ENCODE measurements at places on chromosomes 11 and 22.

DNA sequence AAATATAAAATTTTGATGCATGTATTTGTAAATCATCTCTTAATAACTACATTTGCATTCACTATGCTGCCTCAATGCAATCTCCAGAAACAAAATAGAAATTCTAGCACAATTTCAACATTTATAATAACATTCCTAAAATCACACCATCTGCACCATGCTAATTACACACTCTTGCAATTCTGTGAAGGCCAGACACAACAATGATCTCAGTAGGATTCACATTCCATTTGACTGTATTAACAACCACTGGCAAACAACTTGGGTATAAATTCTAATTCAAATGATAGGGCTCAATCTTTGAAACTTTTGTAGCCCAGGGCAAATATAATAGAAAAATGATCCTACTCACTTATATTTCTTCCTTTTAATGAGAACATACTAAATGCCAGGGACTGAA is 25.9 kb downstream of the RAB6A start:
- no peak for DNase-seq

GRCh38 chr22:48098921-48099245 is 1336.4 kb downstream of the TBC1D22A start:
- DNase-seq = no peak

- no peak for DNase-seq
These were observed 22.5 kb downstream of the P4HA3 start for GRCh38 chr11:74288911-74289310.

GRCh38 chr11:32566517-32566916 is 17.1 kb upstream of the EIF3M start:
- DNase-seq = no peak

DNA sequence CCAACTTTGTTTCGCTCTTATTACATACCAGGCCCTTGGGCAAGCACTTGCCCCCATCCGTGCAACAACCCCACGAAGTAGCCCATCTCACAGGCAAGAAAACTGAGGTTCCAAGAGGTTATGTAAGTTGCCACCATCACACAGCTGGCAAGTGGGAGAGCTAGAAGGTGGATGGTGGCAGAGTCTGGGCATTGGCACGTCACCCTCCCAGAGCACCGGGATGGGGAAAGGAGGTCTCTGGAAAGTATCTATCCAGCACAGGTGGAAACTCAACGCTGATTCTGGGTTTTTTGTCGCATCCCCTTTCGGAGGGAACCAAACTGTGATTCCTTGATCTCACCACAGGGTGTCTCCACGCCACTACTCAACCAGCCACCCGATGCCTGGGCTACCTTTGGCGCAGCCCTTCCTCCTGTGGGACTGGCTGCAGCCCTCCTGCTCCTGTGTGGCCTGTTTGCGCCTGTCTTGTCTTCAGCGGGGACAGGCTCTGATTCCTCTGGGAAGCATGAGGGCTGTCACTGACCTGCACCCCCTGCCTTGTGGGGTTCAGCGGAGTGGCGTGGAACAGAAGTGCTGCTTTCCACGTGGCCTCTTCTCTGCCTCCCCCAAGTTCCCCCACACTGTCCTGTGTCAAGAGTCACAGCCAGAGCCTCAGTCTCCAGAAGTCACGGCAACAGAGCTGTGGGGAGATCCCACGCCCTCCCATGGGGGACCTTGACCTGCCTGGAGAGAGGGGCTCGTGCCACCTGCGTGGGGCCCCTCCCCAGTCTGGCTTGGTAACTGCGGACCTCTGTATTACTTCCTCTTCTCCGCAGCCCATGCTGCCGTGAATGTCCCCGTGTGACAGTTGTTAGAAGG is 34.4 kb upstream of the TRIM29 start:
- no peak for DNase-seq

DNA sequence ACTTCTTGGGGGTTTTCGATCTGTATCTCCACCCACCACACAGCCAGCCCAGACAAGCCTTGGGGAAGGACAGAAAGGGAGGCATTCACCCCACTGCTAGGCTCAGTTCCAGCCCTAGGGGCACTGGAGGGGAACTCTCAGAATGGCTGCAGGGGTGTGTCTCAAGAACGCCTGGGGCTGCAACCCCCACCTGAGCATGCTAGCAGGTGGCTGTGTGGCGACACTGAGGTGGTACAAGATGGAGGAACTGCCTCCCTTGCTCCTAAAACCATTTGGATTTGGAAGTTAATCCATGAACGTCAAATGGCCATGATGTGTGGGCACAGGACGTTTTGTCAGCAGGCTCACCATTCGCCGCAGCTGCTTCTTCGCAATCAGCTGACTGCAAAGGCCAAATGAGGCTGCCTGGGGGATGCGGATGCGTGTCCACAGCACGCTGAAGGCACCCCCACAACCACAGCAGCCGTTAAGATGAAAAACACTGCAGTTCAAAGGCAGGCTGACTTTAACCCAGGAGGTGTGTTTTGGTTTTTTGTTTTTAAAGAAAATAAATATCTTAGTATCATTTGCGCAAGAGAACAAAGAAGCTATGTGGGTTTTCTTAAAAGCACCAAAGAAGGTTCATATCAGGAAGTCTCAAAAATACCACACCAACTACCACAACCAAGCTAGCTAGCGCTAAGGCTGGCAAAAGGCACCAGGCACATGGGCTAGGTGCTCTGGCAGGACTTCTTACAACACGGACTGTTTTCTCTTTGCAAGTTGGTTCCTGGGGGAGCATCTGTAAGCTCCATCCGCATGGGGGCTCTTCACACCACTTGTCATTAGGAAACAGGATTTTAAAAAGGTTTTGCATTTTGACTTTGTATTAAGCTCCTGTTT is 22.2 kb upstream of the NAP1L4 start:
- DNase-seq = no peak

- no peak for DNase-seq
These were observed 55.5 kb downstream of the FAM76B start for GRCh38 chr11:95734009-95734572.

- no peak for DNase-seq
These were observed 1.7 kb downstream of the CHST1 start for GRCh38 chr11:45663486-45664375.

- DNase-seq = no peak
These were observed 59.6 kb downstream of the AASDHPPT start for GRCh38 chr11:106137061-106137460.

DNA sequence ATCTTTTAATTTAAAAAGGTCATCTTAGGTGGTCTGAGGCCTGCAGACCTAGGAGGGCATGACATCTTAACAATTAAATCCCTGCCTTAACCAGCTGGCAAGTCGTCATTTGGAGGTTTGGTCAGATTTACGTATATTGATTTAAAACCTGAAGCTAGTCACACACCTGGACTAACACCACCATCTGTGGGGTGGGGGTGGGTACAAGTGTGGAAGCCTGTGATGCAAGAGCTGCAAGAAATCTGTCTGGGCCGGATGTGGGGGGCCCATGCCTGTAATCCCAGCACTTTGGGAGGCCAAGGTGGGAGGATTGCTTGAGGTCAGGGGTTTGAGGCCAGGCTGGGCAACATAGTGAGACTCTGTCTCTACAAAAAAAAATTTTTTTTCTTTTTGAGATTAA is 11.6 kb downstream of the CCDC87 start:
- DNase-seq = no peak

DNA sequence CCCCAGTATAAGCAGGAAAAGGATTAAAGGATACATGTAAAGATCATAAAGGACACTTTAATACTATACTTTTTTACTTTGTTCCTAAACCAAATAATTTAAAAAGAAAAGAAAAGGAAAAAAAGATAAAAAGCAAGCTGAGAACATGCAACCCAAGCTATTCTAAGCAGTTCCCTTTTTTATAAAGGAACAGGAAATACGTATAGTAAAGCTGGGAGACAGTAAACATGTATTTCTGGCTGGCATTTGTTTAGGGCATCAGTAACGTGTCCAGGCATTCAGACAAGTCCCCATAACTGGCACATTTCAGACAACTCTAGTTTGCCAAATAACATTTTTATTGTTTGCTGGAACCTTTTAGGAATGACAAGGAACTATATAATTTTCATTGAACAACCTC is 24.9 kb downstream of the BCO2 start:
- no peak for DNase-seq

GRCh38 chr11:81744336-81745116 is 989.1 kb downstream of the FAM181B start:
- no peak for DNase-seq

All from cortex of kidney (tissue), 1 donor.